ENCODE measurements at places on chromosomes 1 and 21. TPM values are rescaled to one million over a fixed set of nuclear protein-coding genes. Genes with fewer than 3 reads are reported as not detected.
A peak's percentile ranks its signal among the peaks of the same experiment; 100 is the strongest.

DNA sequence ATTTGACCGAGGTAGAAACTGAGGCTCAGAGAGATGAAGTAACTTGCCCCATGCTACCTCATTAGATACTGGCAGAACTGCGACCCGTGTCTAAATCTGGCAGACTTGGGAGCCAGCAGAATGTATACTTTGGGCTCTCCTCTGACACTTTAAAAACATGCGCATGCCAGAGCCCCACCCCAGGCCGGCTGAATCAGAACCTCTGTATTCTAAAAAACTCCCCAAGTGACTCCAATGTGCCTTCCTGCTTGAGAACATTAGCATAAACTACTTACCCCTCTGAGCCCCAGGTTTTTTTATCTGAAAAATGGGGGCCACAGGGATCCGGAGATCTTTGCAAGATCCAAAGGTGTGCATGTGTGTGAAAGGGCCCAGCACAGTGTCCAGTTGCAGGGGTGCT is 344.7 kb upstream of the USP24 start:
- no peak for DNase-seq

- peak; percentile 12 for DNase-seq
These were observed 59.6 kb downstream of the VPS26C start for GRCh38 chr21:37207441-37208009.

OR2T35 gene
- not detected for total RNA-seq

GRCh38 chr1:5909576-5910275 is 82.5 kb downstream of the NPHP4 start:
- no peak for DNase-seq

DRAXIN gene
- not detected for total RNA-seq

VWA5B1 gene
- not detected for total RNA-seq
